ENCODE measurements at places on chromosomes 3 and 15.
A peak's percentile ranks its signal among the peaks of the same experiment; 100 is the strongest.

- DNase-seq = no peak
Measured at GRCh38 chr15:81843226-81843625, 202.6 kb downstream of the MEX3B start.

DNA sequence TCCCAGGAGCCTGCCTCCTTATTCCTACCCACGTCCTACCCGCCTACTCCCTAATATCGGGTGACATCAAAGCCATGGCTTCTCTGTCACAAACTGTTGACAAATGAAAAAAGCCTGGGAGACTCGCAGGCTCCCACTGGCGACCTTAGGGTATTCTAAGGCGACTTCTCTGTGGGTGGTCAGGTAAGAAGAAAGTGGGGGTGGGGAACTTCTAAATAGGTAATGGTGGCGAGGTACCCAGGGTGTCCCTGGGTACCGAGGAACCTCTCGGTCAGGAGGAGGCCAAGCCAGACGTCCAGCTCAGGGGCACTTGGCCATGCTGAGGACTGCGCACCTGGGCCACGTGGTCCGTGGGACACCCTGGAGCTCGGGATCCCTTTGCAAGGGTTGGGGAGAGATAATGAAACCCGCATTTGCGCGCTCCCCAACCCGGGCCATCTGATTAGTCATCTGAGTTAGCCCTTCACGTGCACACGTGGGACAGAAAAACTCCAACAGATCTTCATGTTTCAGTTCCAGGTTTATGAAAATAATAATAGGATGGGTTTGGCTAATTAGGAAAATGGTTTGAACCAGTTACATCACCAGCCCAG is 78.2 kb downstream of the NR2F2 start:
- DNase-seq = no peak

DNA sequence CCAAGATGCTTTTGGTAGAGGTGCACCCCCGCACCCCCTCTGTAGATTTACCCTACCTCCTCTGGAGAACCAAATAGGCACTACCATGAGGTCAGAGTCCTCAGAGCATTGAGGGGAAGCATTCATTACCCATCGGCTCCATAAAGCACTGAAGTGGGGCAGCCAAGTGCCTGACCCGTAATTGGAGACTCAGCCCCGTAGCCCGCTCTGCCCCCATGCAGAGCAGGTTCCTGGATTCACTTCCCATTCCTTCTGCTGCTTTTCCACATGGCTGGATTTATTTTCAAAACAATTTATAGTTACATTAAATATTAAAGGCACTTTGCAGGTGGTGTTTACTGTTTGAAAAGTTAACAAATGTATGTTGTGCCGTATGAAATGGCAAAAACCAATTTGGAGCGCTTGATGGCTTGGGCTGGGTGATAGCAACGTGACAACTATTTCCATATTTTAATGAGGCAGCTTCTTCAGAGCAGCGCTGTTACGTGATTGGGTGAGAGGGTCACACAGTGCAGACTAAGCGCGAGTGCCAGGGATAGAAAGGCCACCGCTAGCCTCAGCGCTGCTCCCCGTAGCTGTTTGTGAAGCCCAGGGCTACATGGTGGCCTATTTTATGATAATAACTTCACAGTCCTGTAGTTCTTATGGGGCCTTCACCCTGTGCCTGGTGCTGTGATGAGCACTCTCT is 373.8 kb upstream of the PROK2 start:
- DNase-seq = no peak

DNA sequence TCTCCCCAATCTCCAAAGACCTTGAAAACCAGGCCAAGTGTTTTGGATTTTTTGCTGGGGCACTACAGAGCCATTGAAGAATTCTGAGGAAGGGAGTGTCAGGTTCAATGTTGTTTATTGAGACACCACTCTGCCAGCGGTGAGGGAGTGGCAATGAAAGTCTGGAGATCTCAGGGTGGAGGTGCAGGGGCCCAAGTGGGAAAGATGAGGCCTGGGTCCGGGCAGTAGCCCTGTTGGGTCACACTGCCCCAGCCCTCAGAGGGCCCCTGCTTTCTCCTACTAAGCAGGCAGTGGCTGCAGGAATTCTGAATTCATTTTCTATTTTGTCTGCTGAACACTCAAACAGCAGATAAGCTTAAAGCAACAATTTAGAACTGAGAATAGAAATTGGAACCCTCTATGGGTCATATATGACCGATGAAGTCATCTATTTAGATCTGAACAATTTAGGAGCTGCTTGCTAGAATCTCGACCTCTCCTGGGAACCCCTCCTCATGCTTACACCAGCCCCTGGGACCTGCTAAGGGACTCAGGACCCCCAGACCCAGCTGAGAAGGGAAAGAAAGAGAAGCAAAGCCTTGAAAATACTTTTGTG is 17.9 kb downstream of the HRH1 start:
- no peak for DNase-seq

GRCh38 chr15:78603467-78603866 is 17.3 kb downstream of the CHRNA3 start:
- no peak for DNase-seq

DNA sequence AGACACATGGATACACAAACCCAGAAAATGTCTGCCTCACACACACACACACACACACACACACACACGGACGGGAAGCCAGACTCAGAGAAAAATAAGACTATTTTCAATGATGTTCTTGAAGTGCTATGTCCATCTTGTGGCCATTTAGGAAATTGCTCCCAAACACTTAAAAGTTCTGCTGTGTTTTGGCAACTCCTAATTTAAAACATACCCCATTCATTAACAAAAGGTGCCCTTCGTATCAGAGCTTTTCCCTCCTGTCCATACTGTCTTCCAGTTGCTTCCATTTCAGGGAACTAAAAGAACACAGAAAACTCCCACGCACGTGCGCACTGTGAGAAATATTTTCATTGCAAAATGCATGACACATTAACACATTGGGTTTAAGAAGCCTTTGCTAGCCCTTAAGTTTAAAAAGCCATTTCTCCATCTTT is 44.6 kb downstream of the SLC12A1 start:
- peak; percentile 34 for DNase-seq

DNA sequence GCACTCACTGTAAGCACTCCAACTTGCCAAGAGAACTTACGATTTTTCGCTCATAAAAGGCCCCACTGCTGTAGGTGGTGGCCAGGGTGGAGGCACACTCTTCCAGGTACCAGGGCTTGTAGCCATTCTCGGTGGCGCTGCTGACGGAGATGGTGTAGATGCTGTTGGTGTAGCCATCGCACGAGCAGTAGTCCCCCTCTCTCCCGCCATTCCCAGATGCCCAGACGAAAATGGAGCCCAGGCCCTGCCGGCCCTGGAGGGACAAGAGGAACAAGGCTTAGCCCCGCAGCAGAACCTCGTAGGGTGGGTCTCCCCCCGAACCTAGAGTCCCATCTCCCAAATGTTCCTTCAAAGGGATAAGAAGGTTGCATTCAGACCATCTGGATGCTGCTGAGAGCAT is 96.3 kb downstream of the PCSK6 start:
- DNase-seq = no peak

DNA sequence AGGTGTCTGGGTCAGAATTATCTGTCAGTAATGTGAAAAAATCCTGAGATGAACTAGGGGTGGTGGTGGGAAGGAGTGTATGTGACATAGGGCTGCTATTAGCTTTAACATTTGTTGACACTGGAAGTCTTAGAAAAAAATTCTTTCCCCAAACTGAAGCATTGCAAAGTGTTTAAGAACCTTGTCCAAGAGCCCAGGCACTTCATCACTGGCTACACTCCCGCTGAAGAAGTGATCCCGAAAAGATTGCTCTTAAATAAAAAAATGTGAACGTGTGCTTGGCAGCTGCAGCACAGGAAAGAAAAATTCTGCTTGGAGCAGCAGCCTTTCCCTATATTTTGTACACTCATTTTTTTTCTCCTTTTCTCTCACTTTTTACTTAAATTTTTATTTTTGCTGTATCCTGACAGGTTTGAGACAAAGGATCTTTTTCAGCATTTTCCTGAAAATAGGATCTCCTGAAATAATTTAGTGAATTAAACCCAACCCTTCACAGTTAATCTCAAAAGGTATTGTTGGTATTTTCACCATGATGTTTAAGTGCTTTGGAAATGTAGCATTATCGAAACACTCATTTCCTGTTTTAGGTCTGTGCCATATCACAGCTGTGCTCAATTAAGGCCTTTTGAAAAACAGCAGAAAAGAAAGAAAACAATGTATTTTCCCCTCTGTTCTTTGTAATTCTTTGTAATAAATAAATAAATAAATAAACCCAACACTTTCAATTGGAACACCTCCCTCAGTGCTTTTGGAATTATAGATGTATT is 477.6 kb downstream of the ZNF385D start:
- no peak for DNase-seq

DNA sequence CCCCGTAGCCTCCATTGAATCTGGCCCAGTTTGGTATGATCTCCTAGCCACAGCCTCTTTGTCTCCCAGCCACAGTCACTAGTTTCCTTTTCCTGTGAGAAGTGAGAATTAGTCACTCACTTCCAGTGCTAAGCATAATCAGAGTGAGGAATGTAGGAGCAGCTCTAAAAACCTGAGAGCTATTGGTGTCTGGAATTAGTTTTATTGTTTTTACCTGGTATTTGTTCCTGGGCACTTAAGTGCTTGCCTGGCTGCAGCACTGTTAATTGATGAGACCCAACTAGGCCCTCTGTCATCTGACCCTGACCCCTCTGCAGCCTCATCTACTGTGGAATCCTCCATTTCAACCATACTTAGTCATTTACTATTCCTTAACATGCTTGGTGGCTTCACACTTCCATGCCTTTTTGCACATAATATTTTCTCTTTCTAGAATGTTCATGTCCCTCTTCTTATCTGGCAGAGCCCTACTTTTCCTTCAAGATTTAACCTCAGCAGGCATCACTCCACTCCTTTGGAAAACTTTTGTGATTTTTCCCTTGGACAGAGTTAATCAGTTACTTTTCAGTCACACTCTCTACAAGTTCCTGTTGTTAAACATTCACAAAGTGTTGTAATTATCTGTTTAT is 48.8 kb downstream of the PDE8A start:
- no peak for DNase-seq

GRCh38 chr15:51269496-51269895 is 68.9 kb downstream of the CYP19A1 start:
- DNase-seq = no peak

- no peak for DNase-seq
Measured at GRCh38 chr3:149395107-149396089, 17.9 kb upstream of the TM4SF1 start.

- peak; percentile 54 for DNase-seq
Measured at GRCh38 chr3:97719156-97719821, 45.3 kb upstream of the ARL6 start.

DNA sequence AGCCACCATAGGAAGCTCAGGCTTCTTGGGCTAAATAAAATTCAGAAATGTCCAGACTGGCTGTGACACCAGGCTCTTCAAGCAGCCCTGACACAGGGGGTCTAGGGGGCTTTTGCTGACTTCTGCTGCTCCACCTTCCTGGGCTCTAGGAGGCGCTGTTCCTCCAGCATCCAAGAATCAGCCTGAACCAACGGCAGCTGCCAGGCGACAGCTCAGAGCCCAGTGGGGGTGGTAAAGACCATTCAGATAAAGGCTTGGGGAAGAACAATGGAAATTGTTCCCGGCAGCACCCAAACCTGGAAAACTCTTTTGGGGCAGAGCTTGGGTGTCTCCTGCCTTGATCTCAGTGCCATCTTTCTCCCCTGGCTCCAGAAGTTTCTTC is 21.6 kb upstream of the PSTPIP1 start:
- DNase-seq = no peak

- DNase-seq = no peak
Measured at GRCh38 chr3:170746175-170746942, 123.6 kb downstream of the RPL22L1 start.

DNA sequence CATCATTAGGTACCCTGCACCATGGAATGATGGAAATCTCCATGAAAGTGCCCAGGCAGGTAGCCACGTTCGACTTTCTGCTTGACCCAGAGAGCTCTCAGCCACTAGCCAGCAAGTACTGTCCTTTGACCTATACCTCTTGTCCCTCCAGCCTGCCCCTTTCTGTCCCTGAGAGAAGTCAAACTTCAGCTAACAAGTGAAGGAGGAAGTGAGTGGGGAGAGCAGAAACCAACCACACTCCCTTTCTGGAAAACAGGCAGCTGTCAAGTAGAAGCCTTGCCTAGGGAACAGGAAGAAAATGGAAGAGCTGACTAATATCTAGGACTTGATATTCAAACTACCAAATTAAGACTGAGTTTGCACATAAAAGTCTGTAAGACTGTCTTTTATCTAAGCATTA is 30.3 kb upstream of the FSTL1 start:
- no peak for DNase-seq

DNA sequence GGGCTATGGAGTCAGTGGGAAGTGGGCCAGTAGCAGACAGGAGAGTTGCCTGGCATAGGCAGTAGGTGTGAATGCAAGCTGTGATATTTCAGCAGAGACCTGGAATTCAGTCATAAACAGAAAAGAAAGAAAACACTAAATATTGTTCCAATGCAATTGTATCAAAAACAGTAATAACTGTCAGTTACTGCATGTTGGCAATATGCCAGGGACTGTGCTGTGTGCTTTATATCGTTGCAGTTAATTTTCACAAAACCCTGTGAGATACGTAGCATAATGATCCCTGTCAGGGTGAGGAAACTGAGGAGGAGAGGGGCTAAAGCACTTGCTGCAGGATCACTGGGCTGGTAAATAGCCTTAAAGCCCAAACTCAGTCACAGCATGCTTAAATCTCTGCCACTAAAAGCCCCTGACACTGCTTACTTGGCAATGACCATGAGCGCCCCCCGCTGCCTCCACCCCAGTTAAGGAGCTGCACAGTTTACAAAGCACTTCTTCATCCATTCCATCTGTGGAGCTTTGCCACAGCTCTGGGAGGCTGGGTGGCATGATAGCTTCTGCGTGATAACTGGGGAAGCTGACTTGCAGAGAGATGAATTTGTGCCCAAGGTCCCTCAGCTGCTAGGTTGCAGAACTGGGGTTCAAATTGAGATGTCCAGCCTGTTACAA is 3.9 kb downstream of the SLC6A1 start:
- no peak for DNase-seq

DNA sequence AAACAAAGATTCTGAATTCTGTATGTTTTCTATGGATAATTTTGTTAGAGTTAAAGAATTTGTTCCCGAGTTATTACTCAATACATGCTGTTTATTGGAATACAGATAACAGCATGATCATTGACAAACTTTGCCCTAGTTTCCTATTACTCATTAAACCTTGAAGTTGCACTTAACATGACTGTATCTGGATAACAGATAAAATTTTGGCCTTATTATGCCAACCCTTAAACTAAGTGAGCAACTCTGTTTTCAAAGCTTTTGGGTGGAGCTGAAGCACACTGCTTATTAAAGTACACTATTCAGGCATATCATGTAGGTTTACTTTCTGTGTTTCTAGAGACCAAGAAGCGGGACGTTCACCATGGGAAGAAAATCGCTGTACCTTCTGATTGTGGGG is at the start of gene AADAC:
TSS of gene AADAC (plus strand) at position 318 of the 400 bp plus-strand sequence. CDS start at position 365, 47 bp downstream.
- DNase-seq = no peak

- no peak for DNase-seq
Measured at GRCh38 chr15:68445351-68445750, 13.4 kb upstream of the ITGA11 start.
